ENCODE measurements at places on chromosomes 12 and 14. TPM values are rescaled to one million over a fixed set of nuclear protein-coding genes. Genes with fewer than 3 reads are reported as not detected.

- DNase-seq = no peak
Measured at GRCh38 chr12:121712190-121712460, 427 bp upstream of the TMEM120B start.

DNA sequence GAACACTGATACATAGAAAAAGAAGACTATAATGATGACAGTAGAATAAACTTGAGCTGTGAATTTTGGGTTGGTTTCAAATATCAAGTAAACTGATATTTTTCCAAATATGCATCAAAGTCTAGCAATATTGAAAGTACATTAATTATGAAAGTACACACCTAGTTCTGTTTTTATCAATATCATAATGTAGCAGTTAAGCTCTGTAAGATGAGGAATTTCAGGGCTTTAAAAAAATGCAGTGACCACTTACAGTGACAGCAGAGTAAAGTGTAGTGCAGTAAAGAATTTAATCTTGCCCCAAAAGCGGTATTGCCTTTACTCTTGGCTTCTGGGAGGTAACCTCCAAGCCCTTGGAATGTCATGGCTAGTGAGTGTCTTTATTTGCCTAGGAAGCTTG is 102.9 kb upstream of the ABCD2 start:
- no peak for DNase-seq

DNA sequence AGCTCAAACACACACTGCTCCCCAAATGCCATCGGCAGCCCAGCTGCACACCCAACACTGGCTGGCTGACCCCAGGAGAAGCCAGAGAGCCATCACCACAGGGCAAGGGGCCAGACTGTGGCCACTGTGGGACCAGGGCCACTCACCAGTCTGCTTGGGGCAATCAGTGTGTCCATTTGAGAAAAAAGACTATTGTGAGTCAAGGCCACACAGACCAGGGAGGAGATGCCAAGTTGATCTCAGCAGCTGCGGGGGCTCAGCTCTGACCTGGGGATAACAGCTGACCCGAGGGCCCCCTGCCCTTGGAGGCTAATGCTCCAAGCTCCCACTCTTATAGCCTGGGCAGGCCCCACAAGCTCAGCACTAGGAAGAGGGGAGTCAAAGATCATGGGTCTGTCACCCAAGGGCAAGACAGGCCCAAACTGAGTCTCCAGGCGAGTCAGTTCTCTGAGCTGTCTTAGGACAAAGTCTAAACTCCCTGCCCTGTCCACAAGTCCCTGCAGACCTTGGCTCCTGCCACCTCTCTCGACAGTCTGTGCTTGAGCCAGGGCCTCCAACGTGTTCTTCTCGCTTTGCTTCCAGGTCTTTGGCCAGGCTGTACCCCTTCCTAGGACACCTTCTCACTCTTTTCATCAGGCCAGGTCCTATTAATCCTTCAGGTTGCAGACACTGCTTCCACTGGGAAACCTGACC is 30.1 kb upstream of the PNMA1 start:
- no peak for DNase-seq

HIP1R gene
- total RNA-seq = 60.3 TPM

SYNE2 gene
- 167 TPM for total RNA-seq

TRIM9 gene
- 83.6 TPM for total RNA-seq

IAPP gene
- total RNA-seq = not detected
